Urothelium cell line (cell line): ENCODE measurements at places on chromosomes 6 and 20.

DNA sequence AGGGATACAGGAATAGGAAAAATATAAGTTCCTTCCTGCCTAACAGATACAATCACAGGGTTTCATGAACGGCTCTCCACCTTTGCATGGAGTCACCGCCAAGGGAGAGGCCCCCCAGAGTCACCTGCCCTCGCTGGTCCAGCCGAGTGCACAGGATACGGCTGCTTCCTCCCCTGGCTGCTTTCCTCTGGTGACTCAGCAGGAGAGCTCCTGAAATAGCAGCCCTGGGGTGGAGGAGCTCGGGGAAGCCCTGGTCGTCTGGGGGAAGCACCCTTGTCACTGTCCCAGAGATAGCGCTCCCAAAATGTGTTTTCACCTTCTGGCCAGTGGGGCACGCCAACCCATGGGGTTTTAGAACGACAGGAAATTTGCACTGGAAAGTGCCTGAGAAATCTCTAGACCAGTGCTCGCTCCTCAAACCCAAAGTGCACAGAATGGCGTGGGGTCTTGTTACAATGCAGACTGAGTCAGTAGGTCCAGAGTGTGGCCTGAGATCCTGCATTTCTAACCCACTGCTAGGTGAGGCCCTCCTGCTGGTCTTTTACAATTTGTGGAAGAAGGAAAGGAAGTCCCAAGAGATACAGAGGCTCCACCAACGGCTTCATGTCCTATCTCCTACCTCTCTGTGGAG is 35.9 kb upstream of the FAM50B start:
- peak; percentile 85 for DNase-seq

DNA sequence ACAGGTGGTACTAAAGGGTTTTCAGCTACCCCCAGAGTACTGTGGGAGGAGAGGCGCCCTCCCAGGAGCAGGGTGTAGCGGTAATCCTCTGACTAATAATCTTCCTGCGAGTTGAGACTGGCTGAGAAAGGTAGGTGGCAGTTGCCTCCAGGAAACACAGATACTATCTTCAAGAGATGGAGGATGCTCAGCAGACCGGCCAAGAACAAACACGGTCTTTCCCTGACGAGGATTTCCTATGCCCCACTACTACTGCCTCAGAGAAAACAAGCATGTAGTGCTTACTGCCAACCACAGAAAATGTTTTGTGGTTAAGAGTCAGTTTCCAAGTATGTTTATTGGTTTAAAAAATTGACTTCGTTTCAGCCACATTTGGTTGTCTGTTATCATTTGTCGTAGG is 26.8 kb downstream of the C6orf89 start:
- DNase-seq: peak; percentile 77

GRCh38 chr6:117771403-117771802 is 96.1 kb downstream of the NUS1 start:
- no peak for DNase-seq

DNA sequence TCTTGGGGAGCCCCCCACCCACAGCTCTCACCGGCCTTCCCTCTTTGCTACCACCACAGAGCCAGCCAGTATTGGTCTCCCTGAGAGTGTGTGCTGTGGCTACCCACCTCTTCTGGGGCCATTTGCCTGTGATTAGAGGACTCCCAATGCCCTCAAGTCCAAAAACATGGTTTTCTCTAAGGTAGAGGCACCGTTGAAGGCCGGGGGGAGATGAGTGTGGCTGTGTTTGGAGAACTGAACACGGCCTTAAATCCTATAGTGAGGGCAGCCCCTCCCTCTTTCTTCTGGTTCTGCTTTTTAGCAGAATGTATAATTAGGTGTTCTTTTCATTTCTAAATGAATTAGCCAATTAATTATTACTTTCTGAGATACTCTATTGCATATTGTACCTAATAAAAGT is 2.5 kb downstream of the CCR6 start:
- DNase-seq: no peak

DNA sequence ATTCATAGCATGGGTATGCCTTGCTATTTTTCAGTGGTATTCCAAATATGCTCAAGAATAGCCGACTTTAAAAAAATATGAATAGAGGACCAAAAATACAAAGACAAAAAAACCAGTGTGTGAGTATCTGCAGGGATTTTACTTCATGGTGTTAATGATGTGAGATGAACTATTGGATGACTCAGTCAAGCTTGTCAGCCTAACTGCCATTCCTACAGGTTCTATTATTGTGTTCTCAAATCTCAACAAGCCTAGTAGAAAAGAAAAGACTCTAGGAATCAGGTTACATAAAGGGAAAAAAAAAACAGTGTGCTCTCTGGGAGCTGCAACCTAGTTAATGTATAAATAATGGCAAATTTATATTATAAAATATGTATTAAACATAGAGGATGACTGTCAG is 588.4 kb upstream of the BTBD3 start:
- DNase-seq: no peak

GRCh38 chr20:56776345-56776744 is 147.2 kb downstream of the TFAP2C start:
- no peak for DNase-seq

DNA sequence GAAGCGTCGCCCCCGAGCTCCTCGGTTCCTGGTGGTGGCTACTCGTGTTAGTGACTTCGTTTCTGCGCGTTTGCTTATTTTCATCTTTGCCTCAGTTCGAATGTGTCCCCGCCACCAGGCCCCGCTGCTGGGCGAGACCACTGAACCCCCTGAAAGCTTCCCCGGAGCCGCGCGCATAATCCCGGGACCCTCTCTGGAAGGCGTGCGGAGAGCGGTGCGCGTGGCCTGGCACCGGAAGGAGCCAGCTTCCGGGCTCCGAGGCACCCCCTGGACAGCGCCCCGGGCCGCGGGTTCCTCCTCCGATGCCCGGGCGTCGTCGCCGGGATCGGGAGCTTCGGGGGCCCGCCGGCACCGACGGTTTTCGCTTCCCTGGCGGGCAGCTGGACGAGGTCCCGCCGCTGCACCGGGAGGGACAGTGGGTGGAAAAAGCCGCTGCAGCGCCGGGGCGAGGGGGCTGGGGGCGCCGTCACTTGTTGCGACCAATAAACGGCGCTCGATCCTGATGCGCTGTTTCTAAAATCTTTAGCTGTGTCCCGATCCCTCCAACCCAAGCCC is 643 bp upstream of the SLC35D3 start:
- DNase-seq: no peak

DNA sequence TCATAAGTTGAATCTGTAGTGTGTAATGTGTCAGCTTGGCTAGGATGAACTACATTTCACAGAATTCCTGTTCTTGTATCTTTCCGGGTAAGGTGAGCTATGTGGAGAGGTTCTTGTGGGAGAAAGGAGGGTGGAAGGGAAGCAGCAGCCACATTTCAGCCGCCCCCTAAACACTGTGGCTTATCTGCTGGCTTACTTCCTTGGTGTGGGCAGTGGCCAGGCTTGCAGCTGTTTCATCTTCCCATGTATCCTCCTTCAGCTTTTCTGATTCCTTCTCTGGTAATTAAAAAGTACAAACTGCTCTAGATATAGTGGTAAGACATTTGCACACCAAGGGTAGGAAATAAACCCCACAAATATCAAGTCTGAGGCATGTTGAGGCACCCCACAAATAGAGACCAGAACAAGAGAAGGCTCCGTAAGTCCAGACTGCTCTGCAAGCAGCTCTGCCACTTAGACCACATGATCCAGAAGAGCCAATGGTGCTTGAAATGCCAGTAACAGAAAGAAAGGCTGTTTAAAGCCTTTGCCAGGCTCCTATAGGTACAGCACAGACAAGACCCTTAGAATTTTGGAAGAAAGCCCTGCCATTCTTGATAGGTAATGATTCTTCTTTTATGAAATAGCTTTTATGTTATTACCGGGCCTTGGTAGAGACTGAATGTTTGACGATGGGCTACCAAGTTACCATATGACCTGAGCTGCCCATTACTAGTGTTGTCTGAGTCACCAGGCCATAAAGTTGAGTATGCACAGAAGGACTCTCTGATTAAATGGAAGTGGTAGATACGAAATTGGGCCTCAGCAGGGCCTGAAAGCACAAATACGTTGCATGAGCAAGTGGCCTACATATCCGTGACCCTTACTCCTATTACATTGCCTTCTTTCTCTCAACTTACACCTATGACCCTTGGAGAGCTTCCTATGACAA is 215.0 kb upstream of the SGK1 start:
- DNase-seq: no peak

GRCh38 chr6:131673184-131673583 is 28.0 kb downstream of the OR2A4 start:
- no peak for DNase-seq

GRCh38 chr6:53771785-53772624 is 22.8 kb upstream of the LRRC1 start:
- DNase-seq: no peak

- DNase-seq: no peak
These were observed 1.3 kb downstream of the PIGU start for GRCh38 chr20:34675561-34675960.

DNA sequence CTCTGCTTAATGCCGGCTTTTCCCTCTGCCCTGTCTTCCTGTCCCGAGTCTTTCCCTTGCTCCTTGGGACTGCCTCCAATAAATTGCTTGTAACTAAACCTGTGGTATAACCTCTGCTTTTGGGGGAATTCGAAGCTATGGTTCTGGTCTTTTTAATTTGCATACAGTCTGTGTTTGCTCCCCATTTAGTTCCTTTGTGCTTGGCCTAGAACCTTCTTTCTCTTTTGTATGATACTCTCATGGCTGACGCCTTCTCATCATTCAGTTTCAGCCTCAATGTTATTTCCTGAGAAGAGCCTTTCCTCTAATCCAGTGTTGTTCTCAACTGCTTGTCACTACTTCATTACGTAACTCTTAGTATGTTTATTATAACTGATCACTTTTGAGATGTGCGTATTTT is 248.0 kb downstream of the PHF3 start:
- DNase-seq: no peak

- DNase-seq: no peak
These were observed 13.3 kb upstream of the MAS1L start for GRCh38 chr6:29501106-29501505.

DNA sequence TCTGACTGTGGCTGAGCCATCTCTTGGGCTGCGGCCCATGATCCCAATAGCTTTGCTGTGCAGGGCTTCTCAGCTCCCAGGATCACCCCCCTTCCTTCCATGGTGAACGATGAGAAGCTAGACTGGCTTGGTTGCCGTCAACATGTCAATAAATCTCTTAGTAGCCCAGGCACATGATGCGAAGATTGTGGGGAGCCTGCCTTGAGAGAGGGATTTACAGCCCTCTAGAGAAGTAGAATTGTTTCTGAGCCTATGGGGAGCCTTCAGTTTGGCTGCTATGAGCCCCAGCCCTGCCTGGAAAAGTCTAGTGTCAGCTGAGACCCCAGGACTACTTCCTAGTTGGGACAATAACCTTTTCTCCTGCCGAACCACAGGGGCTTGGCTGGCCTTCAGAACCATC is 3.3 kb upstream of the PIGT start:
- DNase-seq: no peak

GRCh38 chr20:63955827-63956663 is at the start of gene UCKL1:
TSS of gene UCKL1 (minus strand) at chr20:63956416. CDS start at chr20:63956372, 44 bp downstream.
- peak; percentile 90 for DNase-seq

DNA sequence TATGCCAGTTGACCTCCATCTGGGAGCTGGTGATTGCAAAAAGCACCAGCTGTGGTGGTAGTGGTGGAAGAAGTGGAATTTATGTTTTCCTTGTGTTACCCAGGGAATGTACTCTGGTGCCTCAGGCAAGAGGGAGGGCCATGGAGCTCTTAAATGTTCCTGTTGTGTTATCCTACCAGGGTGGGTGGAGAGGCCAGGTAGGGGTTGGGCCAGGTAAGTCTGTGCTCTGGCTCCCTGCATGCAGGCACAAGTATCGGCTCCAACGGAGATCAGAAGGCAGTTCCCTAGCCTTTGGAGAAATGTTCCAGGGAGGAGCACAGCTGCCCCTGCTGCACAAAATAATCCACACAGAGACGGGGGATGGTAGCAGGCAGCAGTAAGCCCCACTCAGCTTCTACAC is 419.3 kb upstream of the EYS start:
- DNase-seq: no peak

GRCh38 chr6:88992741-88993552 is 29.5 kb upstream of the RNGTT start:
- DNase-seq: no peak

DNA sequence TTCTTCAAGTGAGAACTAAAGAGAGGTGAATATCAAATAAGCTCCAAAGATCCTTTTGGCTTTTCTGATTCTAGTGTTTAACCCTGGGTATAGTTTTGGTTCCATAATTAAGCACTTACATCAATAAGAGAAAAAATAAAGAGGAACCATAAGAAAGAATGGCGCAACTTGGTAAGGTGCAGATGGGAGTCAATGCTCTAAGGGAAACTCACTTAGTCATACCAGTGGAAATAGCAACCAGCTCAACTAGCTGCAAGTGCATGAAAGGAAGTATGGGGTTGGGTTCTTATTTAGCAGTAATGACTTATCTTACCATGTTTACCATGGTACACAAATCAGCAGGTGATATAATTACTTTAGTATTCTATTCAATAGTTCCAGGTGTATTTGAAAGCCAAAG is 296.5 kb upstream of the RUNX2 start:
- DNase-seq: no peak

DNA sequence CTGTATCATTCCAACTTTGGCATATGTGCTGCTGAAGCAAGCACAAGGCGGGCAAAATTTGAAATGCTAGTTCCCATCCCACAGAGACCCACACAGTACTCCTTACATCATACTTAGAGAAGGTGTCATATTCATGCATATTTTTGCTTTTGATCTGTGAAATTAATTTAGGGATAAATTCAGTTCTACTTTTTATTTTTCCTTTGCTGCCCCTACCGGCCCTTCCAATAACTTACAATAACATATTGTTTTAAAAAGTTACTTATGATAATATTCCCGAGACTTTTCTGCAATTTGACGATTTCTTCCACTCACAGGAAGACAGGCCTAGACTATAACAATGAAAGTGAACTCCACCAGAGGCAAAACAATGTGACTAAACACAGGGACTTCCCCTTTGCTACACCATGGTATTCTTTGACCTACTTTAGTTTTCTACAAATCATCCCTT is 35.0 kb downstream of the SESN1 start:
- no peak for DNase-seq

- DNase-seq: no peak
These were observed 139.3 kb downstream of the PDSS2 start for GRCh38 chr6:107319906-107320530.

DNA sequence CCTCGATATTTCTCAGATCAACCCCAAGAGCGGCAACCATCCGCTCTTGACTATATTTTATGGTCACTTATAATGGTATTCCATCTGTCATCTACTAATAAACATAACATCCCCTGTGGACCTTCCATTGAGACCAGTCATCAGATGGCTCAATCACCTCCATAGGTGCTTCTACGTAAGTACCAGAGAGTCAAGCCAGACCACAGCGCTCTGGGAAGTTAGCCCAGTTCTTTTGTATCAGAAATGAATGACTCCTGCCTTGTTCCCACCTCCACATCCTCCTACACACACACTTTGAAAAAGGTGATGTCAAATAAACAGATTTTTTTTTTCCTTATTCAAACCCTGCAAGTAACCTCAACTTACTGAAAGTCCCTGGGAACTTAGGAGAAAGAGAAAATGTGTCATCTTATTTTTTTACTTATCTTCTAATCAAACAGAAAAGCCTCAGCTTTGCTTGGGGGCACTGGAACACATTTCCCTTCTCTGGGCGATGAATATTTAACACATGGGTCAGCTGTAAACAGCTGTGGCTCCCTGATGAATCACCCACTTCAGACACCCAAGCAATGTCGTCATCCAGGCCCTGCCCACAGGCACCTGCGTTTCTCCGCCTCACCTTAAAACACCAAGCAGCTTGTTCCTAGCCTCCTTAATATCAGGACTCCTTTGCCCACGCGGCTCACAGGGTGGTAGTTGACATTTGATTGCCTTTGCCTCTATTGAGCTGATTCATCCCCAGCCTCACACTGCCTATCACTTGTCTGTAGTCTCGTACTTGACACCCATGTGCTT is 121.4 kb upstream of the LY86 start:
- DNase-seq: peak; percentile 79
